ENCODE measurements at places on chromosomes 11 and 22.

- H3K4me3 ChIP-seq: no peak overlapping the region
- H3K36me3 ChIP-seq: no peaks in the 10 kb centered on the region
- no peaks in the 10 kb centered on the region for H3K4me1 ChIP-seq
- no peaks in the 10 kb centered on the region for H3K27me3 ChIP-seq
- H3K27ac ChIP-seq: no peak overlapping the region
These were observed 4.4 kb downstream of the OR8B3 start for GRCh38 chr11:124394408-124394807.

DNA sequence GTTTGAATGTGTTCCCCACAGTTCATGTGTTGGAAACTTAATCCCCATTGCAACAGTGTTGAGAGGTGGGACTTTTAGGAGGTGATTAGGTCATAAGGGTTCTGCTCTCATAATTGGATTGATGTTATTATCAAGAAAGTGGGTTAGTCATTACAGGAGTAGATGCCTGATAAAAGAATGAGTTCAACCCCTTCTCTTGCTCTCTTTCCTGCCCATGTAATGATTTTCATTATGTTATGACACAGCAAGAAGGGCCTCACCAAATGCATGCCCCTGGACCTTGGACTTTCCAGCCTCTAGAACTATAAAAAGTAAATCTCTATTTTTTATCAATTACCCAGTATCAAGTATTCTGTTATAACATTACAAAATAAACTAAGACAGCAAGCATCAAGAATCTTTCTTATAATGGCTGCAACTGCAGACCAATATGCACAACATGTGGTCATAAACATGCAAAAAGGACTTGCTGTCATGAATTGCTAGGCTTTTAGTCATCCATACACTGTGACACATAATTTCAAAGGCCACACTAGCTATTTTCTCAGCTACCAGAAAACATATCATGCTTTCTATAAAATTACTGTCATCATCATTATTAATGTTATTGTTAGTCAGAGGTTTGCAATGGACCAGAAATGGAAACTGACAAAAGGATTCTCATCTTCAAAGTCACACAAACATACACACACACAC, 99.9 kb upstream of the GUCY1A2 start:
- H3K4me1 ChIP-seq: no peaks in the 10 kb centered on the region
- DNase-seq: no peak
- no peak overlapping the region for H3K4me3 ChIP-seq
- no peaks in the 10 kb centered on the region for H3K27me3 ChIP-seq

DNA sequence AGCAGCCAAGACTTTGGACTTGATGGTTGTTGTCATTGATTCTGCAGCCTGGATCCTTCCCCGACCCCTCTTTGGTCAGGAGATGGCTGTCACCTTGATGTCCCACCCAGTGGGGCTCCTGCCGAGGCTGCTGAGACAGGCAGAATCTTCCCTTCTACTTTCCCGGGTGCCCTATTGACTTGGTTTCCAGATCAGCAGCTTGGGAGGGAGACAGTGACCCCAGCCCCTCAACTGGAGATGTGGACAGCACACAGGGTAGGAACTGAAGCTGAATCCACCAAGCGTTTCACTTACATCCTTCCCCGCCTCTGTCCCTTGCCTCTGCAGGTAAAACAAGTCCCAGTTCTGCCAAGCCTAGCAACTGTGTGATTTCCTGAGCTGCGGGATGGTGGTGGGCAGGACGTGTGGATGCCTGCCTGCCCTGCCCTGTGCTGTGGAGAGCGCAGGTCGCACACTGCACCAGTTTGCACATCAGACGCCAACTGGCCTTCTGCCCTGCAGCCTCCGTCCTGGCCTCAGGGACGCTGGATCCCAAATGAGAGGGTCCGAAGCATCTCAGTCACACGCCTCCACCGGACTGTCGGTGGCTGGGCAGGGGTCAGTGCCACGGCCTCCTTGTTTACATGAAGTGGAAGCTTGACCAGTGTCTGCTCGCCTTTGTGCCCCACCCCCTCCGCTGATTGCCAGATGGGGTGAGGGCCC, 34.6 kb downstream of the FAM83F start:
- no peak overlapping the region for H3K27ac ChIP-seq
- no peak overlapping the region for H3K4me3 ChIP-seq
- no peaks in the 10 kb centered on the region for H3K27me3 ChIP-seq

- DNase-seq: no peak
- no peak overlapping the region for H3K4me3 ChIP-seq
- no peaks in the 10 kb centered on the region for H3K4me1 ChIP-seq
- no peak overlapping the region for H3K27ac ChIP-seq
- no peaks in the 10 kb centered on the region for H3K36me3 ChIP-seq
These were observed 113.6 kb upstream of the ANO5 start for GRCh38 chr11:22079133-22079872.

DNA sequence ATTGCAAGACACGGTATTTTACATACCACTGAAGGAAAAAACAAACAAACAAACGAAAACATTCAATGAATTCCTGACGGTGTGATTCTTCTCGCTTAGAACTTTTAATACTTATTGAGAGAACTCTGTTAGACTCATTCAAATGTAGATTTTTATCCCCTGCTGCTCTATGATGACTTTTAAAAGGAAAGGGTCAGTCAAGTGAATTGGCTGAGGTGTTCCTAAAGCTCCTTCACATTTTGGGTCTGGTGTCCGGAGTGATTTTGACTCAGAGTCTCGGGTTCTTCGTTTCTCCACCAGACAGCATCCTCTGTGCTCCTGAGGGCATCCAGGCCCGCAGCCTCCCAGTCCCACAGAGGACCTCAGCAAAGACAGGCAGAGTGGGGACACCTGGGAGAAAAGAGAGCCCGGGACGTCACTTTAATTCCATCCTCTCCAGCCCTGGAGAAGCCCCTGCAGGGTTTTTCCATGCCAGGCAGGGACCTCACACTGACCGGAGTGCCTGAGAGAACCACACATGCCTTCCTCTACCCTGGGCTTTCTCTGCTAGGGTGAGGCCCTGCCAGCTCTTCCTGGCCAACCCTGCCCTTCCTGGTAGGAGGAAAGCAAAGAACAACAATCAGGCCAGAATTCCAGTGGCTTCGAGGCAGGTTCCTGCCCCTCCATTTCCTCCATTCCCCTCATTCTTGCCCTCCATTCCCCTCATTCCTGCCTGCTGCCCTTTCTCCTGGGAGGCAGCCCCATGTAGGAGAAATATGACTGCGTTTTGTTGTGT, 1.4 kb upstream of the CSF2RB start:
- DNase-seq: no peak
- no peaks in the 10 kb centered on the region for H3K27me3 ChIP-seq
- H3K4me3 ChIP-seq: no peak overlapping the region
- H3K27ac ChIP-seq: no peak overlapping the region

GRCh38 chr11:37896016-37896415, 1298.0 kb upstream of the RAG2 start:
- H3K4me3 ChIP-seq: no peak overlapping the region
- no peaks in the 10 kb centered on the region for H3K36me3 ChIP-seq
- no peaks in the 10 kb centered on the region for H3K27me3 ChIP-seq
- H3K4me1 ChIP-seq: no peaks in the 10 kb centered on the region
- no peak for DNase-seq

DNA sequence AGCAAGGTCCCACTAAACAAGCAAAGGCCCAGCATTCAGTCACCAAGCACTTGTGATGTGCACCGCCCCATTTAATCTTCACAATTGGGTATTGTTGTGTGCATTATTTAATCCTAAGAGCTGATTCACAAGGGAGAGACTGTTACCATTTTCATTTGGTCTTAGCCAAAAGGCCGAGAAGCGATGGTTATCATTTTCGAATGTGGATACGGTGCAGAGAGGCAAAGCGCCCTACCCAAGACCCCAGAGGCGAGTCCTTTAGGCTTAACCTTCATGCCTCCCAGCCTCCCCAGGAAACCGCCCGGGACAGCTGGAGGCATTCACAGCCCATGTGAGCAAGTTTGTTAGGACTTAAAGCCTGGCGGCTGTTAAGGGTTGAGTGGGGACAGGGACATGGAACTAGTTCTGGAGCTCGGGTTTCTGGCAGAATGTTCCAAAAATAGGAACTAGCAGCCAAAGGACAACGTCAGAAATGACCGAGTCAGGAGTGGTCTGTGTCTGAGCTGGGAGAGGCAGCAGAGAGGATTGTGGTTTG, 13.0 kb upstream of the UPK3A start:
- no peaks in the 10 kb centered on the region for H3K27me3 ChIP-seq
- peak overlapping the region; percentile 13 for H3K27ac ChIP-seq
- peak; percentile 60 for DNase-seq
- H3K36me3 ChIP-seq: no peaks in the 10 kb centered on the region
- H3K4me3 ChIP-seq: no peak overlapping the region

GRCh38 chr22:36252754-36253522, at the start of gene APOL1:
Gene APOL1 (plus strand): TSS chr22:36253133. CDS start chr22:36254956, 1,823 bp downstream.
- peaks cover 8% of the 10 kb centered on the region for H3K4me1 ChIP-seq
- no peaks in the 10 kb centered on the region for H3K36me3 ChIP-seq
- DNase-seq: peak; percentile 78
- H3K27ac ChIP-seq: peak within 1 kb of the TSS; percentile 94
- no peaks in the 10 kb centered on the region for H3K27me3 ChIP-seq

DNA sequence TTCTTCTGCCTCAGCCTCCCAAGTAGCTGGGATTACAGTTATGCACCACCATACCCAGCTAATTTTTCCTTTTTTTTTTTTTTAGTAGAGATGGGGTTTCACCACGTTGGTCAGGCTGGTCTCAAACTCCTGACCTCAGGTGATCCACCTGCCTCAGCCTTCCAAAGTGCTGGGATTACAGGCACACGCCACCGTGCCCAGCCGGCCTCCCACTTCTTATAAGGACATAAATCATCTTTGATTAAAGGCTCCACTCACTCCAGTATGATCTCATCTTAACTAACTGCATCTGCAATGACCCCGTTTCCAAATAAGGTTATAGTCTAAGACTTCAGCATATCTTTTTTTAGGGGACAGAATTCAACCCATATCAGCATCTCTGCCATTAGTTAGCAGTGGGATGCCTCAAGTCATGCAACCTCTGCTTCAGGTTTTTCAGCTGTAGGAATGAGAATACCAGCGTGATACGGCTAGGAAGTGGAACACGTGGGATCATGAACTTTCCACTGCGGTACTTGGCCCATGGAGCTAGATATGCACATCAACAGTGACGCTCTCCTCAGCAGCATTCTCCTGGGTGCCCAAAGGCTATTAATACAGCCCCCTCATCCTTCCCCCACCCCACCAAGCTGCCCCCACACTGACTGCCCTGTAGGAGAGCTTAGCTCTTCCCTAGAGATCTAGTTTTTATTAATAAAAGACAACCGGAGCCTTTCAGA, 41.4 kb downstream of the MCHR1 start:
- peak overlapping the region; percentile 66 for H3K27ac ChIP-seq
- peak; percentile 47 for DNase-seq
- H3K4me1 ChIP-seq: no peaks in the 10 kb centered on the region
- H3K4me3 ChIP-seq: no peak overlapping the region
- H3K27me3 ChIP-seq: no peaks in the 10 kb centered on the region

- peak; percentile 46 for DNase-seq
- no peaks in the 10 kb centered on the region for H3K27me3 ChIP-seq
- no peak overlapping the region for H3K4me3 ChIP-seq
- no peak overlapping the region for H3K27ac ChIP-seq
- H3K4me1 ChIP-seq: no peaks in the 10 kb centered on the region
- H3K36me3 ChIP-seq: no peaks in the 10 kb centered on the region
These were observed 9.1 kb downstream of the CTSF start for GRCh38 chr11:66559142-66559865.

GRCh38 chr11:76588455-76589325, 81.9 kb downstream of the LRRC32 start:
- no peaks in the 10 kb centered on the region for H3K4me1 ChIP-seq
- DNase-seq: no peak
- H3K27me3 ChIP-seq: no peaks in the 10 kb centered on the region
- no peaks in the 10 kb centered on the region for H3K36me3 ChIP-seq

GRCh38 chr11:118628861-118629549, 21.6 kb downstream of the PHLDB1 start:
- H3K36me3 ChIP-seq: no peaks in the 10 kb centered on the region
- H3K4me1 ChIP-seq: peaks cover 4% of the 10 kb centered on the region
- H3K27ac ChIP-seq: no peak overlapping the region
- H3K4me3 ChIP-seq: no peak overlapping the region
- DNase-seq: no peak
- no peaks in the 10 kb centered on the region for H3K27me3 ChIP-seq

DNA sequence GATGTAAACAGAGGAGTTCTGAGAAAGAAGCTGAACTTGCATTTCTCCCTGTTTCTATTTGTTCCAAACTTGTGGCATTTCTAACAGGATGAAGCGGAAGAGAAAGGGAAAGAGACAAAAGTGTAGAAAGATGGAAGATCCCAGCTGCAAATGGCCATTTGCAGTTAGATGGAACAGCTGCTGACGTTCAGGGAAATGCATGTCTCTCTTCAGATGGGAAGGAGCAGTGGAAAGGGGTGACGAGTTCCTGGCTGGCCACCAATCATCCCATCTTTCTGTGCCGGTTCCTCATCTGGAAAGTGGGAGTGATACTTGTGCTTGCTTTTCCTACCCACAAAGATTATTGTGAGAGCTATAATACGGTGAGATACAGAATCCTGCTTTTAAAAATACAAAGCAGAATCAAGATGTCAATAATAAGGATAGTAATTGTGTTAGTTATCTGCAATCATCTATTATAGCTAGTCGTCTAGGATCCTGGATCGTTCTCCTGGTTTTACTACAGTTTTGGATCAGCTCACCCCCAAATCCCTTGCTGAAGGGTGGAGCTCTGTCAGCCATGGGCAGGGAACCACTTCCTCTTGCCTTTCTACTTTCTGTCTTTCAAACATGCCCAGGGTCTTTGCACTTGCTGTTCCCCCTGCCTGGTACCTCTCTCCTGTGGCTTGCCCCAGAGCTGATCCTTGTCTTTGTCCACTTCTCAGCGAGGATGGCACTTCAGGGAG, 1.2 kb upstream of the TIMP3 start:
- peak; percentile 71 for DNase-seq
- no peaks in the 10 kb centered on the region for H3K27me3 ChIP-seq
- H3K27ac ChIP-seq: peak overlapping the region; percentile 92
- no peak overlapping the region for H3K4me3 ChIP-seq
- H3K4me1 ChIP-seq: no peaks in the 10 kb centered on the region

GRCh38 chr22:31192513-31192912, 19.6 kb upstream of the LIMK2 start:
- H3K4me3 ChIP-seq: no peak overlapping the region
- no peaks in the 10 kb centered on the region for H3K27me3 ChIP-seq
- DNase-seq: no peak
- no peaks in the 10 kb centered on the region for H3K4me1 ChIP-seq

GRCh38 chr11:116993599-116993998, 104.6 kb downstream of the SIK3 start:
- H3K4me3 ChIP-seq: no peak overlapping the region
- H3K27ac ChIP-seq: peak overlapping the region; percentile 25
- no peak for DNase-seq
- no peaks in the 10 kb centered on the region for H3K4me1 ChIP-seq

GRCh38 chr11:5556596-5557188, 8.4 kb upstream of the OR52H1 start:
- H3K4me3 ChIP-seq: no peak overlapping the region
- no peak for DNase-seq
- no peaks in the 10 kb centered on the region for H3K4me1 ChIP-seq
- H3K36me3 ChIP-seq: no peaks in the 10 kb centered on the region

DNA sequence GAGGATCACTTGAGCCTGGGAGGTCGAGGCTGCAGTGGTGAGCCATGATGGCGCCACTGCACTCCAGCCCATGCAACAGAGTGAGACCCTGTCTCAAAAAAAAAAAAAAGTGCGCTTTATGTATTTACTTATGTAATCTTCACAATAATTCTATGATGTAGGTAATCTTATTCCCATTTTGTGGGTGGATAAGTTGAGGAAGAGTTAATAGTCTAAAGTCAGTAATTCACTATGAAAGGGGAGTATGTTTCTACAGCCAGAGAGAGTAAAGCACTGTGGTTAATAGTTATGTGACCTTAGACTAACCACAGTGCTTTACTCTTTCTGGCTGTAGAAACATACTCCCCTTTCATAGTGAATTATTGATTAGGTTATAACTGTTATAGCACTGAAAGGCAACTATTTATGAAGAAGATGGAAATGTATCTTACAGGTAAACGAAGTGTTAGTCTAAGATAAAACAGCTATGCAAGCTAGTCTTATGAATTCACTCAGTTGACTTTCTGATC, 11.9 kb downstream of the CTR9 start:
- no peaks in the 10 kb centered on the region for H3K36me3 ChIP-seq
- H3K4me1 ChIP-seq: no peaks in the 10 kb centered on the region
- no peak for DNase-seq
